ENCODE measurements at places on chromosomes 1 and 21.

DNA sequence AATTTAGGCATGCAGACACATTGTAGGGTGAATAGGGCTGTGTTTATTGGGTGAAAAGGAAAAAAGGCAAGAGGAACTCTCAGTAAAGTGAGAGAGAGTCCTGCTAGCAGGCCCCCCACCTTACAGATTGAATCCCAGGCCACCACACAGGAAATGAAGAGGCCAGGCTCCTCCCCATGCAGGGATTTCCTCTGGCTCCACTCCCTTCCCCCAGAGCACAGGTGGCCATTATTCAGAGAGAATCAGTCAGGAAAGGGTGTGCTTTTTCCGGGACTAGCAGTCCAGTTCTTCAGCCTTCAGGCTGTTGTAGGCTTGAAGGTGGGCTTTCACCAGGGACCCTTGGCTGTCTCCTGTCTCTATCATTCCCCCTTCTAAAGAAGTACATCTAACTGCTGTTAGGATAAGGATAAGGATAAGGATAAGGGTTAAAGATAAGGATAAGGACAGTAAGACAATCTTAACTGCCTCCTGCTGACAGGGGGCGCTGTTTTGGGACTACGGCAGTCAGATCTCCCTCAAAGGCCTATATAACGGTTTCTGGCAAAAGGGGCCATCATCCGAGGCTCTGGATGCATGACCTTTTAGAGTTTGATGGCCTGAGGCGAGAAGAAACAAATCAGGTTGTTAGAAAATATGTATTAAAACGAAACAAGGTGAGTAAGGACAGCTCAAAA, 26.3 kb downstream of the ZNF648 start:
- DNase-seq, result no peak

DNA sequence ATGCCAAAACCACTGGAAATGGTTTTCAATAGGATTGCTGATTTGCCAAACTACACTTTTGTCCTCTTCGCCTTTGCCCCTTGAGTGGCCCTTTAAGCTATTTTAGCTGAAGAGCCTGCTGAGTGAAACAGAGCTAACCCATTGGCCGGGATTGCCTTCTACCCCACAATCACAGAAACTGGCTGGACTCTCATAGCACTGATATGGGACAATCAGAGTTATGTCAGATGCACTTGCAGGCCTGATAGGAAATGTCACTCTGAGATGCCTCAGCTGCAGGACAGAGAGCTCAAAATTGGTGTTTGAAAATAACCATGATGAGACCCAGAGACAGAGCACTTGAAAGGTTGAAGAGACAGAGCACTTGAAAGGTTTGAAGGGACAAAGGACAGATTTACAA, 354.4 kb downstream of the BRINP2 start:
- DNase-seq, result no peak

- no peak for DNase-seq
These were observed 107.7 kb upstream of the SLC5A9 start for GRCh38 chr1:48114596-48115382.

GRCh38 chr1:223018534-223018933, 124.5 kb downstream of the TLR5 start:
- no peak for DNase-seq

- no peak for DNase-seq
These were observed 943 bp upstream of the KIAA0040 start for GRCh38 chr1:175193527-175193910.
